NCI-H1417 treated with DMSO at 0.1 percent for 48 hours (cell line): ENCODE measurements at places on chromosomes 11 and 22.

DNA sequence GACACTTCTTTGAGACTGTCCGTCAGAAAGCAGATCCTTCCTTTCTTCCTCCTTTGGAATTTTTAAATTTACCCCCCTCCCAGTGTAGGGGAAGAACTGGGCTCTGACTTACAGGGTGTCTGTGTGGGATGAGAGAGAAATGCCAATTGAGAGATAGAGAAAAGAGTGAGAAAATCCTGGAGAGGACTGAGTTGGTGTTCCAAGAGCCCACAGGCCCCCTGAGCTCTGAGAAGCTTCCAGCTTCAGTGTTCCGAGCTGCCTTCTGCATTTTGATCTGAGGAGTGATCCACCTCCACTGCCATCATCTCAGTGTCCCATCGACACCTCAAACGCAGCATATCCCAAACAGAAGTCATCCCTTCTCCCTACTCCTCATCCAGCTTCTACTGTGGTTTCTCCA lies 70.7 kb upstream of the GRK3 start:
- DNase-seq = no peak

DNA sequence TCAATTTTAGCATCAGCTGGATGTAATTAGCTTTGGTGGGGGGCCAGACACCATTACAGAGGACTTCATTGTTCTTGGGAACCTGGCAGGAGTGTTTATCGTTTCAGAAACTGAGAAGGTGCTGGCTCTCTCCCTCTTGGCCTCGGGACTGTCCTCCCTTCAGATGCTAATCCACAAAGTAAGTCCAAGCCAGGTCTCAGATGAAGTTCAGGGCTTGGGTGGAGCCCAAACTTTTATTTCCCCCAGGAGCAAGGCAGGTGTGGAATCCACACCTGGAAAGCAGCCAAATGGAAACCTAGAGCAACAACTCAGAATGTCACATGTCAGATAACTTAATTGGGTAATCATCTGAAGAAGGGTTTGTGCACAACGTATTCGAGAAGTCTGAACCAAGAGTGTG lies 119.2 kb downstream of the ME3 start:
- no peak for DNase-seq

- no peak for DNase-seq
Observed at GRCh38 chr11:10233581-10233980, 60.4 kb downstream of the SBF2 start.

DNA sequence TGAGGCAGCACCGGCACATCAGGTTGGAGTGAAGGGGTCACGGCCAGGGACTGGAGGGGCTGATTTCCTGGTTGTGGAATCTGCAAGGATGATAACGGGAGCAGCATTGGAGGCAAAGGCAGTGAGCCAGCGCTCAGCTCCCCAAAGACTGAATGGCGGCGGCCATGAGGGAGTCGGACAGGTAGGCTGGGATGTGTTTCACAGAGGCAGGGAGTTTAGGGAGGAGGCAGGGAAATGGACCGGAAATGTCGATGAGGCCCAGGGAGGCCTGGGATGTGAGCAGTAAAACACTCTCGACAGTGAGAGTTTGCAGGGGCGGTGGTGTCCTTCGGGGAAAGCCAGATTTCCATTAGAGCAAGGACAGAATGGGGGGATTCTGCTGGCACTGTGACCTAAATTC lies 64.2 kb upstream of the EIF3D start:
- DNase-seq = no peak
